ENCODE measurements at places on chromosomes 5 and 9. TPM values are rescaled to one million over a fixed set of nuclear protein-coding genes. Genes with fewer than 3 reads are reported as not detected.

DNA sequence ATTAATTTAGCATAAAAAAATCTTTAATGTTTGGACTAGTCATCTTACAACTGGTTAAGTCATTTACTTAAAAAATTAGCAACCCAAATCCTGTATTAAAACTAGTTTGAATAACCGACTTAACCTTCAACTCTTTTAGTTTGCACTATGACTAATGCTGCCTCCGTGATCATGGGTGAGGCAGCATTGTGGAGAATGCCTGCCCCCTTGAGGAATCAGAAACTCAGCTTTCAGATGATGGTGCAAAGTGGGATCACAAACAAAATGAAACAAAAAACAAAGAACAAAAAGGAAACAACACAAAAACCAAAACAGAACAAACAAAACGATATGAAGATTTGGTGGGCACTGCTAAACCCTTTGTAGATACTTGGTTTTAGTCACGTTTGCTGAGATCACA is 127.0 kb upstream of the PALM2AKAP2 start:
- H3K4me3 ChIP-seq = 0 out of 2 replicates have a peak overlapping the region, but pooled peaks have one; percentile 2
- H3K27ac ChIP-seq = peak overlapping the region; percentile 63
- H3K27me3 ChIP-seq = no peaks in the 10 kb centered on the region

DNA sequence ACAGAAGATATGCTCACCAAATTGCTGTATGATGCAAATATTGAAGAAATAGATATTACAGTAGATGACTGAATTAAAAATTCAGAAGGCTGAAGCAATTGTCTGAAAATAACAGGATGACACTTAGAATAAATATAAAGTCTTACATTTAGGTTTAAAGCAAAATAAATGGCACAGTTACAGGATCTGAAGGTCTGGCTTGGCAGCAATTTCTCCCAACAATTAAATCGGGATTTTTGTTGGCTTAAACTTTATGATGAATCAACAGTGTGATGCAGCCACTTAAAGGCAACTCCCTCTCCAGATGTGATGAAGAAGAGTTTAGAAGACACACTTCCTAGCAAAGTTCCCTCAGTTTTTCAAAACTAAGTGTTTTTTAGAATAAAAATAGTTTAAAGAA is 80.5 kb downstream of the NREP start:
- H3K4me3 ChIP-seq = no peak overlapping the region
- no peak overlapping the region for H3K27ac ChIP-seq
- peaks cover 18% of the 10 kb centered on the region for H3K4me1 ChIP-seq

DNA sequence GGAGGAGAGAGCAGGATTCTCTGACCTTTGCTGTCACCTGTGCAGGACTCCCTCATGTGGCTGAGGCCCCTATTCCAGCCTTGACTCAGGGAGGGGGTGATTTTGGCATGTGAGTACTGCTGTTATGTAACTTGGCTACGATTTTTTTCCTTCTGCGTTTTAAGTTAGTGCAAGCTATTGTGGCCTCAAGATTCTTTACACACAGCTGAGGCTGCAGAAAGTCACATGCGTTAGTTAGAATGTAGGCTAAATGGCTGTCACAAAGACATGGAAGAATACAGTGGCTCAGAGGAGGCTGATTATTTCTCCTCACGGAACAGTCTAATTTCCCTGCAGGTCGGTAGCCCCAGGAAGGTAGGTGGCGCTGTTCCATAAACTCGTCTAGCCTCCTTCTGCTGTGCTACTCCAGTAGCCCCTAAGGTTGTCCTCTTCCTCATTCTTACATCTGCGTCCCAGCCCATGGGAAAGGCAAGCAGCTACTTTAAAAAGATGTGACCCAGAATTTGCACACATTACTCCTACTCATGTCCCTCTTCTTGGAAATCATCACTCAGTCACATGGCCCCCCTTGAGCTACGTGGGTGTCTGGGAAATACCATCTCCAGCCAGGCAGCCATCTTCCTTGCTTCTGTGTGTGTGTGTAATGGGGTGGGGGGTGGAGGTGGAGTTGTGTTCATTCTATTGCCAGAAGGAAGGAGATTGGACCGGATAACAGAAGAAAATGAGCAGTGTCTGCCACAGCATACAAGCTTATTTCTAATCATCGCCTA is 486.6 kb downstream of the CCDC171 start:
- H3K4me3 ChIP-seq = no peak overlapping the region
- H3K4me1 ChIP-seq = peaks cover 25% of the 10 kb centered on the region

DNA sequence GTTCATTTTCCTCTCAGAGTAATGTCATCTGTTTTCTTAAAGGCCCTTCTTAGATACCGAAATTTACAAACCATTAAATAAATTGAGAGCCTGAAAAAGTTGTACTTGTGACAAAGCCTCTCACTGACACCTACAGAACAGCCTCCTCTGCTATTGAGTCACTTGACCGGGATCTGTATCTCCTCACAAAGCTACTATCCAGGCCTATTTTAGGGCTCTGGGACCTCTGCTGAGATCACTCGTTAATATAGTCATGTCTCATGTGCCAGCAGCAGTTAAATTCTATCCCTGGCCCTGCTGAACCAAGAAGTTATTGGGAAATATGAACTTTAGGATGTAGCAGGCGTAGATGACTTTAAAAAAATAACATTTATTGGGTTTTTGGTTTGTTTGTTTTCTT is 31.1 kb downstream of the FBXO38 start:
- H3K27ac ChIP-seq = no peak overlapping the region
- peaks cover 73% of the 10 kb centered on the region for H3K36me3 ChIP-seq
- no peak overlapping the region for H3K4me3 ChIP-seq
- no peaks in the 10 kb centered on the region for H3K27me3 ChIP-seq
- no peak for DNase-seq
- H3K4me1 ChIP-seq = 0 out of 2 replicates have a peak, but pooled peaks cover 4% of the 10 kb centered on the region

Gene GABRG2
- not detected for total RNA-seq

Gene SERF1B
- total RNA-seq = 59.6 TPM
